Aorta (tissue), 5 donors: ENCODE measurements at places on chromosomes 11 and 22.

- no peak for DNase-seq
These were observed 16.4 kb downstream of the C1QTNF6 start for GRCh38 chr22:37171662-37172061.

DNA sequence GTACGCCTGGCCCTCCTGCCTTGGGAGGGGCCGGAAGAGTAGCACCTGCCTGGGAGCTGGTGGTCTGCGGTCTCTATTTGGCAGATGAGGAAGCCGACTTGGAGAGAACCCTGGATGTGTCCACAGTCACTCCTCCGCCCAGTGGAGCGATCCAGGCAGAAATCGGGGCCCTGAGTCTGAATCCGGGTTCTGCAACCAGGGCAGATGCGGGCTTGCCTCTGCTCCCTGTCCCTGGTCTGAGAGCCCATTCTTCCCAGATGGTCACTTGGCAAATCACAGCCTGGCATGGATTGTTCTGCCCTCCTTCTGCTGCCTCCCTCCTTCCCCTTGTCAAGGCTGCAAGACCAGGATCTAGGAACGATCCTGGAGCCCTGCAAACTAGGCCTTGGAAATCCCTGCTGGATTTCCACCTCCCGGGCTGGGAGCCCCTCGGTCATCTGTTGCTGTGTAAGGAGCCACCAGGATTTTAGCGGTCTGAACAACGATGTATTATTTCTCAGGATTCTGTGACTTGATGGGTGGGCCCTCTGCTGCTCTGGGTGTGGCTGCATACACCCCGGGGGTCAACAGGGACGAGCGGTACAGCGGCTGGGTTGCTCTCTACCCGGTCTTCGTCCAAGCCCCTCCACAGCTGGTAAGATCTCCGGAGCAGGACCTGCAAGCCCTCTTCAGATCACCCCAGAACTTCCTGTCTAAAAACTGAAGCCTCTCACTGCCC, 2.0 kb upstream of the ASCL2 start:
- DNase-seq: peak; percentile 24

DNA sequence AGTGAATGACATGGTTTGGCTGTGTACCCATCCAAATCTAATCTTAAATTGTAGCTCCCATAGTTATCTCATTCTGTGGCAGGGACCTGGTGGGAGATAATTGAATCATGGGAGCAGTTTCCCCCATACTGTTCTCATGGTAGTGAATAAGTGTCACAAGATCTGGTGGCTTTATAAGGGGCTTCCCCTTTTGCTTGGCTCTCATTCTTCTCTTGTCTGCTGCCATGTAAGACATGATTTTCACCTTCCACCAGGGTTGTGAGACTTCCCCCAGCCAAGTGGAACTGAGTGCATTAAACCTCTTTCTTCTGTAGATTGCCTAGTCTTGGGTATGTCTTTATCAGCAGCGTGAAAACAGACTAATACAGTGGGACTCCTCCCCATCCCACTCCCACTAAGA, 11.1 kb downstream of the OR5A2 start:
- DNase-seq: no peak

DNA sequence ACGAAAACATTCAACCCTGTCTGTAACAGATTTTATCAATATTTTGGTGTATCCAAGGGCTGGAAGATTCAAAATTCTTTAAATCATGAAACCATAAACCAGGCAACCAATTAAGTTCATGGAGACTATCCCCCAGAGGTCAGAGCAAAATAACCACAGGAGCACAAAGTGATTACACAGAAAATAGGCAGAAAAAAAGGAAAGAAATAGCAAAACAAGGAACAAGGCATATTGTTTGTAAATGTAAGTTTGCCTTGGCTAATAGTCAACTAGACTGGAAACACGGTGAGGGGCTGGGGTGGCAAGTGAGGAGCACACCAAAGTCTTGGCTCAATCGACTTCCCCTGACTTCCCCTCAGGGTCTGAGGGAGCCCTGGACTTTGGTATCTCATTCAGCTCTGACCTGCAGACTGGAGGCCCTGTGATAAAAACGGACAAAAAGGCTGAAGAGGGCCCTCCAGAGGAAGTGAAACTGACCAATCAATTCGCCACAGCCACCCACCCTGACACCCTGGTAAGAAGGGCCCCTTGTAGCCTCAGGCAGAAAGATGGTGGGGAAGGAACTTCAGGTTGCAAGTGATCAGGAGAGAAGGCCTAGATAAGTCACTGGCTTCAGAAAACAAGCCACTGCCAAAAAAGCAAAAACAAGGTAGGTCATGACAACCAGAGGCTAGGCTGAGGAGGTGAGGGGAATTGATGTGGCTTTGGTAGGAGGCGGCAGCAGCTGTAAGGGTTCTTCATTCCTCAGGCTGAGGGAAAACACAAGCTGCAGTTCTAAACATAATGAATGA, 1.8 kb downstream of the SIK3 start:
- DNase-seq: no peak

DNA sequence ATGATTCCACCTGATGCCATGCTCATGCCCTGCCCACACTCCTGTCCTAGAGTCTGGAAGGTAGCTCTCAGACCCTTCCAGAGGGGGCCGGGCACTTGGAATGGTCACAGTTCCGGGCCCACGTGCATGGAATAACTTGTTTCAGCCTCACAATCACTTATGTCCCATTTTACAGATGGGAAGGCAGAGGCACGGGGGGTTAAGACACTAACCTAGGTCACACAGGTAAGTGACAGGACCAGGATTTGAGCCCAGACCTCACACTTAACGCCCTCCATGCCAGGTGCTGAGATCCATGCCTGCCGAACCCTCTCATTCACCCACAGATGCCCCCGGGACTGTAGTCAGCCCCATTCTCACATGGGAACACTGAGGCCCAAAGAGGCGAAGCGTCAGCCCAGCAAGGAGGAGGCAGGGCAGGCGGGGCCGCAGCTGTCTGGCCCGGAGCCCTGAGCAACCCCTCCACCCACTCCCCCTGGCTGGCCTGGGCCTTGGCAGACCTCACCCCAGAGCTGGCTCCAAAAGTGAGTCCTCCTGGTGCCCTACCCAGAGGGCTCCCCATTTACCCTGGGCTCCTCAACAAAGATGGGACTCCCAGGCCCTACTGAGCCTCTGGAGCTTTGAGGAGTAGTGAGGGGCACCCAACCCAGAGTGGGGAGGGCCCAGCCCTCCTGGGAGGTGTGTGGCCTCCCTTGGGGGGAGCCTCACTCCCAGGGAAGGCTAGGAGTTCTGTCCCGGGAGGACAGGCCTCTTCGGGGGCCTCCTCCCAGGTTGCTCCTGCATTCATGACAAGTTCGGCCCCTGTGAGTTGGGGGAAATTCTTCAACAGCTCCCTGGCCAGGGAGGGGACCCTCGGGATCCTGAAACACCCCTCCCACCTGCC, 2.4 kb upstream of the ALDH3B1 start:
- DNase-seq: no peak

GRCh38 chr11:71183878-71184277, 68.5 kb downstream of the SHANK2 start:
- DNase-seq: peak; percentile 16

DNA sequence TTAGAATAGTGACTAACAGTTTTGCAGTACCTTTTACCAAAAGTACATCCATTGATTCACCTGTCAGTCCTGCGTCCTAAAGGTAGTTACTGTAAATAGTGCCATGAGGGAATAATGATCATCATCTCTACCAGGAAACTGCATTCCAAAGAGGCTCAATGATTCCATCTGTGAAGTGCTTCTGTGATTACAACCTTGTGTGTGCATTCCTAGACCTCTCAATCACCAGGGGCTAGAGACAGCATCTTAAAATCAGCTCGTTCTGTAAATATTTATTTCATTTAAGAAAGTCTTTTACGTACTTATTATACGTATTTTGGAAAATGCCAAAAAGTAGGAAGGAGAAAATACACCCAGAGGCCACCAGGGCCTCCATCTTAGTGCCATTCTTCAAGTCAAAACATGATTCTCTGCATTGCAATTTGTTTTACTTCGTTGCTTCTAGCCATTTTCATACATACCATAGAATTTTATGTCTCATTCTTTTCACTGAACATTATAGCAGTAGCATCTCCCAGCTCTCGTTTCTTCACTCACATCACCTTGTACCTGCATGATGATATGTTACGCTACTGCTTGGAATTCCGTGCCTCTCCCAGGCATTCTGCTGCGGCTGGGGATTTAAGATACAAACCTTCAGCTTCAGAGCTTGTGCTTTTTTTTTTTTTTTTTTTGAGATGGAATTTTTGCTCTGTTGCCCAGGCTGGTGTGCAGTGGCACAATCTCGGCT, 117.0 kb downstream of the SEZ6L start:
- DNase-seq: no peak

GRCh38 chr11:77202941-77203900, 75.2 kb downstream of the MYO7A start:
- peak; percentile 37 for DNase-seq

DNA sequence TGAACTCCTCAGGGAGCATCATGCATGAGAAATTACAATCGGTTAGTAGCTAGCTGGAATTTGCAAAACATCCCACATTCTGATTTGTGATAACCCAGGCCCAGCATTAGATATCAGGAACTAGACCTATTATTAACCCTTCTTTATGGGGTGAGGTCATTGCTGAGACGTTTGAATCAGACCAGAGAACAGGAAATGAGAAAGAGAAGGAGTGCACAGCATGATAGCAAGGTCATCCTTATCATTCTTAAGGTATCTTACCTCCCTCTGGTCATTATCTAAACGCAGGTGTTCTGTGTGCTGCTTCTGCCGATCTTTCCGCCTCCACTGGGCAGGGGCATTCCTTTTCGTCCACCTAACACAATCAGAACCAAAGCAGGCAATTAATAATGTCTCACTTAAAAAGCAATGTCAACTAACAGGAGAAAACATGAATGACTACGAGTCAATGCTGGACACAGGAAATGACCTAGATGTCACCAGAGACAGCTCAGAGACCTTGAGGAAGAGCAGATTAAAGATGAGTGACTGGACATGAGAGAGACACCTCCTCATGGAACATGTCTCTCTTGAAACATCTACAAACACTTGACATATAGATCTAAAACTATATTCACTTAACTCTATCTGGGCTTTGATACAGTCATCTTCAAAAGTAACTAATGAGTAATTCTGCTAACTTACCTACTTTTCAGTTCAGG, 78.3 kb upstream of the SCUBE2 start:
- no peak for DNase-seq

DNA sequence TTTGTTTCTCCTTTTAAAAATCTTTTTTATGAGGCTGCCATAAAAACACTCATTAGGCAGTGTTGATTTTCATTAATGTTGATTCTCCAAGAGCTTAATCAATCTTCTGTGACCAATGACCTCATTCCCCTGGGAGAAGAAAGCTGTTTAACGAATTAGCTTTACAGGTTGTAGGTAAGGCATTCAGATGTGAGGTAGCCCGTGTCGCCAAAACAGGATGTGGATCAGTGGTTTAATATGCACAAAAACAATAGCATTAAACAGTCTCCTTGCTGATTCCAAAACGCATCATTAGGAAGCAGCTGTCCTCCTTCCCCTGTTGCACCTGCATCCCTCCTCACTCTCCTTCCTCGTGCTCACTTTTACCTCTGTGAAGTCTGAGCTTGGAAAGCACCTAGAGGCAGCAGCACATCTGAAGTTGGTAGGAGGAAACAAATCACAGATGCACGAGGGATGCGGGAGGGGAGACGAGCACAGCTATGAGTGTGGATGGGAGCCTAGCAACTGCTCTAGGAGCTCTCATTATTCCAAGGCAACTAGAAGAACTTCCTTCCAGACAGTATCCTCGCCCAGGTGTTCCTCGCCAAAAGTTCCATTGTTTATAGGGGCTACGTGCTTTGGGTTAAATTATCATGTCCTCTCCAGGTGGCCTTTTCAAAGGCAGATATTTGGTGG, 179.4 kb upstream of the SNX19 start:
- no peak for DNase-seq

GRCh38 chr11:110096496-110096895, 3.3 kb downstream of the ZC3H12C start:
- DNase-seq: no peak

DNA sequence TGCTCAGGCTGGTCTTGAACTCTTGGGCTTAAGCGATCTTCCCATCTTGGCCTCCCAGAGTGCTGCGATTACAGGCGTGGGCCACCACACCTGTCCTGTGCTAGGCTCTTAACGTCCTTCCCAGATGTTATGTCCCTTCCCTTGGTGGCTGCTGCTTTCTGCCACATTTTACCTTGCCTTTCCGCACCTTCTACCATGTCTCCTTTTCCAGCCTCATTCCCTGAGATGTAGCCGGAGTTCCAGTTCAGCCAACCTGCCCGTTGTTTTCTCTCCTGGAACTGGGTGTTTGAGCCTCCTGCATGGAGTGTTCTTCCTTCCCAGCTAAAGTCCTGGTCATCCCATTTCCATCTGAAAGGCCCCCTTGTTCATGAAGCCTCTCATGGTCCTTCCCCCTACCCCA, 95.3 kb downstream of the PTPRJ start:
- no peak for DNase-seq

GRCh38 chr11:60208146-60208895, 25.4 kb upstream of the MS4A6A start:
- no peak for DNase-seq

- peak; percentile 38 for DNase-seq
These were observed 185.4 kb downstream of the IGLL1 start for GRCh38 chr22:23394525-23395326.

DNA sequence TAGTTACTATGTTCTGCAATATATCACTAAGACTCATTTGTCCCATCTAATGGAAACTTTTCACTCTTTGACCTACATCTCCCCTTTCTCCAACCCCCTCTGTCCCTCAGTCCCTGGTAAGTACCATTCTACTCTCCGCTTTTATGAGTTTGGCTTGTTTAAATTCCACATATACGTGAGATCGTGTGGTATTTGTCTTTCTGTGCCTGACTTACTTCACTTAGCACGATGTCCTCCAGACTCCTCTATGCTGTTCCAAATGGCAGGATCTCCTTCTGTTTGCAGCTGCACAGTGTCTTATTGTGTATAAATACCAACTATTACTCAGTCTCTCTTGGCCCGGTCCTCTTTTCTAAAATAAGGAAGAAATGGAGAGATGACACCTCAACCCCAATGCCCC, 205.4 kb upstream of the NTM start:
- DNase-seq: no peak

GRCh38 chr11:108891909-108892511, 227.1 kb downstream of the DDX10 start:
- no peak for DNase-seq

- no peak for DNase-seq
These were observed 15.3 kb upstream of the PICK1 start for GRCh38 chr22:38041760-38042487.

DNA sequence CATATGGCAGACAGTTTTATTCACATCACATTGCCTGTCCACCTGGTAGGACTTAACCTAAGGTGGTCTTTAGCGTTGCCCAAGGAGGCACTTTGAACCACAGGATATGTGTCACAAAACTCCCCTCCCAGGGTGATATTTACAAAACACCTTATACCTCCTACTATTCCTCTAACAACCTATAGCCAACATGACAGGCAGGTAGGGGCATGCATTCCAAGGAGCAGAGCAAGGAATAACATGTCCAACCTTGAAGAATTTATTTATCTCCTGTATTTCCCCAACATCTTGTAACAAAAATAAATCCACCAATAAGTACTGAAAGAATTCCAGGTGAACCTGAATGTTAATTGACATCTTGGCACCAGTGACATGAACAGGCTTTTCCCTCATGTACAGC, 60.5 kb downstream of the SVIP start:
- no peak for DNase-seq
